Dermis lymphatic vessel endothelial cell (primary cell): ENCODE measurements at places on chromosomes 6 and 20. TPM values are rescaled to one million over a fixed set of nuclear protein-coding genes. Genes with fewer than 3 reads are reported as not detected.

TOX2 gene
- total RNA-seq: 0.43 TPM in 2 replicates

CST2 gene
- total RNA-seq: not detected in 2 replicates

UST gene
- 0.09 and 0.65 TPM in 2 replicates for total RNA-seq

C6orf163 gene
- 0.43 and 0.95 TPM in 2 replicates for total RNA-seq

CNR1 gene
- total RNA-seq: under 0.01 TPM in 1 of 2 replicates, not detected in the other

OPN5 gene
- total RNA-seq: not detected in 2 replicates
